ENCODE measurements at places on chromosomes 3 and 15. TPM values are rescaled to one million over a fixed set of nuclear protein-coding genes. Genes with fewer than 3 reads are reported as not detected.

DNA sequence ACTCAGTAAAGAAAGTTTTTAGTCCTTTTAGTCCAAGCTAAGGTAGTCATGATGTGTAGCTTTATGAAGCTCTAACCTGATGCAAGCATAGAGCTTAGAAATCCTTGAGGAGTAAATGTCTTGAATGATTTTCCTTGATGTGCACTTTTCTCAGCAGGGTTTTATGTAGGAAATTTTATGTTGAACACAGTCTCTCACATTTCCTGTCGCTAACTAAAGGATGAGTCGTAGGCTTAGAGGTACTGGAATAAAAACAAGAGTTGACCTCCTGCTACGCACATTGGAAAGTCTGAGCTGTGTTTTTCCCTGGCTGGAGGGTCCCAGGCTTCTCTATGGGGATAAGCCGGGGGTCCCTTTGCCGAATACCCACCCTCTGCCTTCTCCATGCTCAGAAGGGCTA lies 34.7 kb upstream of the ZPLD1 start:
- DNase-seq: no peak

DNA sequence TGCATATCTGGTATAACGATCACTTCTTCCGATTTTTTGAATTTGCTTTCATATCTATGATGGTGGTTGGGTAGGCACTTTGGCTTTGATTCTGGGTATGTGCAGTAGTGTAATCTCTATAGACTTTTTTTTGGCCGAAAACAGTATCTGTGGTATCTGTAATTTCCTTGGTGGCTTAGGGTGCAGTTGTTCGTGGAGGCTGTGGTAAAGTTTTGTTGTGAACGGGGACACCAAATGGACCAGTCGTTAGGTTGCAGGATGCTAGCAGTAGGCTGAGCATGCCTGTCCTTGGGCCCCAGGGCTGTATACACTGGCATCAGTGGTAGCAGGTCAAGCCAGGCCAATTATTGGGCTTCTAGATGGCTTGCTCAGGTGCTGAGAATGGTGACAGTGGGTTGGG lies 55.2 kb downstream of the CCDC66 start:
- DNase-seq: no peak

GRCh38 chr15:57866149-57866736 lies 159.7 kb downstream of the POLR2M start:
- peak; percentile 68 for DNase-seq

GRCh38 chr15:61000276-61000675 lies 228.8 kb downstream of the RORA start:
- no peak for DNase-seq

DNA sequence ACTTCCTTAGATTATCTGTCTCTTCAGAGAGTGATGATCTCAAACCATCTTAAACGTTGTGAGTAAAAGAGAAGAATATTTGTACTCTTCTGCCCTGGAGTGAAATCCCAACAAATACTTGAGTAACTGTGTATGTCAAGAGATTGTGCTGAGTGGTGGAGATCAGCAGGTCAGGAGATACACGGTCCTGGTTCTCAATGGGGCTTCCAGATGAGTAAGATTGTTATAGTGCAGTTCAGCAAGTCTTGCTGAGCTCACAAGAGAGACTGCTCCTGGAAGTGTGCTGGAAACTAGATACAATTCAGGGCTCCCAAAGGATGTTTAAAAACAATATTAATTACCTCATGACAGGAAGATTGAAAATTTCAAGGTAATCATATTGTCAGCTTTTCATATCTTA lies 184.3 kb downstream of the AKAP13 start:
- DNase-seq: no peak

DNA sequence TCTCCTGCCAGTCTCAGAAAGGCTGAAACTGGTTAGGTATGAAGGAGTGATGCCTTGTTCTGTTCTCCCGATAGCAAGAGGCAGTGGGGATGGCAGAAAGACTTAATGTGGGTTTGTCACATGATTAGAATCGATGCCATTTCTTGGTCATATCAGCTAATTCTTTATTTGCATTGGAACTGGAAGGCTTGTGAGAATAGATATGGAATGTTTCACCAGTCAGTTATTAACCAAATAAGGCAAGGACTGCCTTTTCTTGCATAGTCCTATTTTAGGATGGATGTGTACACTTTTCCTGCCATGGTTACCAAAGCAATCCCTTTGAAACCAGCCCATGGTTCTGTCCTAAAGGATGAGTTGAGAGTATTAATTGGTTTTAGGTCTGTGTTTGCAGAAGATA lies 33.7 kb downstream of the FILIP1L start:
- DNase-seq: no peak

DNA sequence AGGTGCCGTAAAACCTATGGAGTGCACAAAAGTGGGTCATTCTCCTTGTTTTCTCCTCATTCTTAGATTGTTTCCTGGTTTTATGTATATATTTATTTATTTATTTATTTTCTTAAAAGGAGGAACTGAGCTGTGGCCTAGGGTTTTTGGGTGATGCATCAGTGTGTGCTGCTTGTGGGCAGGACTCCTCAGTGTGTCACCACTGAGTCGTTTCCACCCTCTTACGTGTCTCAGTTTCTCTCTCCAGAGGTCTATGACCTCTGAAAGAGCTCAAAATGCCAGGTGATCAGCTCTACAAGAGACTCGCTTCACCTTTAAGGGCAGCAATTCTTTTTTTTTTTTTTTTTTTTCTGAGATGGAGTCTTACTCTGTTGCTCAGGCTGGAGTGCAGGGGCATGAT lies 72.9 kb downstream of the CD200 start:
- no peak for DNase-seq

GRCh38 chr3:53168175-53168923 lies 7.3 kb downstream of the PRKCD start:
- DNase-seq: no peak

- peak; percentile 16 for DNase-seq
Observed at GRCh38 chr3:133930341-133930933, 34.8 kb upstream of the RAB6B start.

GRCh38 chr3:152404976-152405375 lies 136.2 kb downstream of the MBNL1 start:
- DNase-seq: no peak

DNA sequence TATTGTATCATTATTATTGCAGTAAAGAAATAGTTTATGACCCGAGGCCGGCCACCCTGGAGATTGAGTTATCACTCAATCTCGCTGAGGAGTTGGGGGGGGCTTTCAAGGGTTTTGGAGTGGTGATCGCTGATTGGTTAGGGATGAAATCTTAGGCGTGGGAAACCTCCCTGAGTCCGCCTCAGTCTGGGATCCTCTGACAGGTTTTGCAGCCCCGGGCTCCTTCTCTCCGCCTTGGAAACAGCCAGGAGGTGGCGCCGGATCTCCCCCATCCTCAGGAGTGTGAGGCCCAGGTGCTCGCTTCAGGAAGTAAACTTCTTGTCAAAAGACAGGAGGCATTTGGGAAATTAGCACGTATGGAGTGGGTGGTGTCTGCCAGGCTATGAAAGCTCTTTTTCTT lies 41.1 kb upstream of the SEC61A1 start:
- no peak for DNase-seq

GRCh38 chr3:177481329-177481728 lies 284.0 kb upstream of the TBL1XR1 start:
- no peak for DNase-seq

DNA sequence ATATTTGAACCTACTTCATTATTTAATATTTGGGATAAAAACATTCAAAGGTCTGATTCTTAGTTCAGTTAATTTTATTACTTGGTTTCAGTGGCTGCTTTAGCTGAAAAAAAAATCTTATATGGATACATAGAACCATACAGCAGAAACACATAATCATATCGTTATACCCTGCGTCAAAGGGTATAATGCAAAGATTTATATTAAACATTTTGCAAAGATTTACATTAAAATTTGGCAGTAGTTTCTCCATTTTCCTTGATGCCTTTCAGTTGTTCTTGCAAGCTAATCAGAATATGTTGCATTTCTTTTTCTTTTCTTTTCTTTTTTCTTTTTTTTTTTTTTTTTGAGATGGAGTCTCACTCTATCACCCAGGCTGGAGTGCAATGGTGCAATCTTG lies 31.4 kb downstream of the CLDN11 start:
- DNase-seq: no peak

DNA sequence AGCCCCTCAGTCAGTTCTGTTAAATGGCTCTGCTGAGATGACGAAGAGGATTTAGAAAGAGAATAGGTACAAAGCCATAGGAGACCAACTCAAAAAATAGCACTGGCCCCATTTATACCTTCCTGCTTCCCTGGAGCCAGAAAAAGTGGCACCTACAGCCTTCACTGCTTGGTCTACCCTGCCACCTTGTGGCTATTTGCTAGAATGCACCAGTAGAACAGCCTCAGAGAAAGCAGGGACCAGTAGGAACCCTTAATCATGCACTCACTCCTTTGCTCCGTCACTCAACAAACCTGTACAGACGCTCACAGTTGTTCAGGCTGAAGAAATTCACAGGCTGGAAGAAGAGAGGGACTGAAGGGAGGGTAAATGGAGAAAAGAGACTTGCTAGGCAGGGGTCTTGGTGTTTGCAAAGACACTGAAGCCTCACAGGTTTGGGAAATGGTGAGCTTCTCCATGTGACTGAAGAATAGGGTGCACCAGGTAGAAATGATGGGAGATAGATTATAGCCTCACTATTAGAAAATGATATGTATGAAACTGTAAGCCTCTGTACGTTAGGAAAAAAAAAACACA lies 12.1 kb upstream of the RTP2 start:
- peak; percentile 80 for DNase-seq

- no peak for DNase-seq
Observed at GRCh38 chr3:29202378-29202777, 78.5 kb upstream of the RBMS3 start.

- no peak for DNase-seq
Observed at GRCh38 chr3:195140816-195141793, 129.9 kb downstream of the XXYLT1 start.

The CHRM5 gene
- total RNA-seq: not detected

The PLEKHO2 gene
- 4.3 TPM for total RNA-seq

The CYP19A1 gene
- not detected for total RNA-seq

The SRGAP3 gene
- 2.8 TPM for total RNA-seq

The POTEB3 gene
- not detected for total RNA-seq

The GOLGA8S gene
- 0.35 TPM for total RNA-seq

The CYP8B1 gene
- 425 TPM for total RNA-seq

The LRRN1 gene
- 0.28 TPM for total RNA-seq

The MYO5C gene
- total RNA-seq: 6.3 TPM

The PPP2R3A gene
- total RNA-seq: 1.5 TPM

The ZNF502 gene
- 1.8 TPM for total RNA-seq
